ENCODE measurements at places on chromosomes 3 and 15.

DNA sequence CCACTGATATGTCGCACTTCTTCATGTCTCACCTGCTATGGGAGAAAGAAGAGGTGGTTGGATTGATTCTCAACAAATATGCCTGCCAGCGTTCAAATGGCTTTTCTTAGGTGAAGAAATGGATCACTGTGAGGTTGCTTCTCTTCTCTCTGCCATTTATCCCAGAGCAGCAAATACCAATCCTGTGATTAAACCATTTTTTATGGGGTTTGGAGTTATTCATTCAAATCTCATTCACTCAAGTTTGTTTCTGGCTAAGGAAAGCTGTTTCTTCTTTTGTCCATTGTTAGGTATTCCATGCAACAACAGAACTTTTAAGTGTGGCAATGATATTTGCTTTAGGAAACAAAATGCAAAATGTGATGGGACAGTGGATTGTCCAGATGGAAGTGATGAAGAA lies 12.2 kb upstream of the C3orf52 start:
- no peak for DNase-seq

- DNase-seq: no peak
These were observed 21.6 kb downstream of the FSIP1 start for GRCh38 chr15:39761006-39761405.

DNA sequence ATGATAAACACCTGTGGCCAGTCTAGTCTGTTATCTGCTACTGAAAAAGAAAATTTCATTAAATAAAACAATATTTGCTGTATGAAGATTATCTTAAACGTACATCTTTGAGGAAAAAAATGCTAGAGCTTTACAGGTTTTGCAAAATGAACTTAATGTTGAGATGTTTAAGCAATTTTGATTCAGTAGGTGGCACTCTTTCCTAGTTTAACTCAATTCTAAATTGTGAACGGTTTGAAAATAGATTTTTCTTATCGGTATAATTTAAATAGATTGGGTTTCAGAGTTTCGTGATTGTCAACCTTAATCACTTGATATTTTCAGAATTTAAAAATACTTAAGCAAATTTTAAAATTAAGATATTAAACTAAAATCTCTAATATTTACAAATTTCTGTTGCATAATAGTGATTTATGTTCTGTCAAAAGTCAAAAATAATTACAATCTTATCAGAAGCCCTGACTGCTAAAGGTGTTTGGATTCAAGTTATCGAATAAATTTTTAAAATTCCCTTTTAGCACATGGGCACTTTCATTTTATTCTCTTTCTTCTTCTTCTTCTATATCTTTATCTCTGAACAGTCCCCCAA lies 7.0 kb upstream of the RNF111 start:
- DNase-seq: no peak

DNA sequence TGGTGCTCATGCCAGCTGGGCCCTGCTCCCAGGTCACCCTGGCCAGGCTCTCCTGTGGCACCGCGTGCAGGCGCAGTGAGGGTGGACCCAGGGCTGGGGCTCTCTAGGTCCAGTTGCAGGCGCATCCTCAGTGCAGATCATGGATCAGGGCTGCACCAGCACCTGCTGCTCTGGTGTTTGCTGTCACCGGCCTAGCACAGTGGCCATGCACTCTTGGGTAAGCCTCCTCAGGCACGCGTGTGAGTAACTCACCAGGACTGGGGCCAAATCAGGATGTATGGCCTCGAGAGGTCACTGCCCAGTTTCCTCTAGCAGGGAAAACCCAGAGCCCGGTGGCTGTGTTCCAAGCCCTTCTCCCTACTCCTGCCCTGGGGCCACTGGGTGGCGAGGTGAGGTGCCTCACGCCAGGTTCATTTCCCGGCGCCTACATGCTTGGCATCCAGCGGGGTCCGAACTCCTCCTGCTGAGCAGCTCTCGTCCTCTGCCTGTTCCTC lies 45.5 kb upstream of the SLC41A3 start:
- DNase-seq: no peak

GRCh38 chr15:58564981-58565380 lies 133.2 kb downstream of the LIPC start:
- no peak for DNase-seq

DNA sequence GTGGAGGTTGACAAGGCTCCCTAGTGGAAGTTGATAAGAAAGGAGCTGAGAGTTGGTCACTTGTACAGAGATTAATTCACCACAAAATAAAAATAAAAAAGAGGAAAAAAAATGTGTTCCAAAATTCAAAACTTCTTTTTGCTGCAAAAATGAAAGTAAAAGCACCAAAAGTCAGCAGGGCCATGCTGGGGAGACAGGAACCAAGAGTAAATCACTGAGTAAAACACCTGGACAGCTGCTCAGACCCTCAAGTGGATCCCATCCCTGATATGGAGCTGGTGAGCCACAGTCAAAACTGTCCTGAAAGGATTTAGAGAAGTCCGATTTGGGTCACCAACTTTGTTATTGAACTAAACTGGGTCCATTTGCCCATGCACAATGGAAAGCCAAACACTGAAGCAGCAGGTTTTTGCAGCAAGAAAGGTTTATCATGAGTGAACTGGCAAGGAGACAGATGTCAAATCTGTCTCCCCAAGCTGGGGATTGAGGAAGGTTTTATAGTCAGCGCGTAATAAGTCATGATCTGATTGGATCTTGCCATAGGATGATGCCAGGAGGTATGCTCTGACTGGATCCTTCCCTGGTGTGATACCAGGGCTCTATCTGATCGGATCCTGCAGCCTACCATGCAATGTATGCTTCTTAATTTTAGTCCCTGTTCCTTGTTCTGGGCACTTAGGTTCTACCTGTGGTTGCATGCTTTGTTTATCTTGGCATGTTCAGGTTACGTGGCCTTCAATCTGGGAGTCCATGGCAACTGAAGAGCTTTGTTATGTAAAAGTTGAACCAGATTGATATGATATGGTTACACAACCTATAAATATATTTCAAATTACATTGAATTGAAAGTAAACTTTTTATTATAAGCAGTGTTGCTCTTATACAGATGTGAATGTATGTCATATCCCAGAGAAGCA lies 313.2 kb downstream of the POLQ start:
- DNase-seq: no peak

DNA sequence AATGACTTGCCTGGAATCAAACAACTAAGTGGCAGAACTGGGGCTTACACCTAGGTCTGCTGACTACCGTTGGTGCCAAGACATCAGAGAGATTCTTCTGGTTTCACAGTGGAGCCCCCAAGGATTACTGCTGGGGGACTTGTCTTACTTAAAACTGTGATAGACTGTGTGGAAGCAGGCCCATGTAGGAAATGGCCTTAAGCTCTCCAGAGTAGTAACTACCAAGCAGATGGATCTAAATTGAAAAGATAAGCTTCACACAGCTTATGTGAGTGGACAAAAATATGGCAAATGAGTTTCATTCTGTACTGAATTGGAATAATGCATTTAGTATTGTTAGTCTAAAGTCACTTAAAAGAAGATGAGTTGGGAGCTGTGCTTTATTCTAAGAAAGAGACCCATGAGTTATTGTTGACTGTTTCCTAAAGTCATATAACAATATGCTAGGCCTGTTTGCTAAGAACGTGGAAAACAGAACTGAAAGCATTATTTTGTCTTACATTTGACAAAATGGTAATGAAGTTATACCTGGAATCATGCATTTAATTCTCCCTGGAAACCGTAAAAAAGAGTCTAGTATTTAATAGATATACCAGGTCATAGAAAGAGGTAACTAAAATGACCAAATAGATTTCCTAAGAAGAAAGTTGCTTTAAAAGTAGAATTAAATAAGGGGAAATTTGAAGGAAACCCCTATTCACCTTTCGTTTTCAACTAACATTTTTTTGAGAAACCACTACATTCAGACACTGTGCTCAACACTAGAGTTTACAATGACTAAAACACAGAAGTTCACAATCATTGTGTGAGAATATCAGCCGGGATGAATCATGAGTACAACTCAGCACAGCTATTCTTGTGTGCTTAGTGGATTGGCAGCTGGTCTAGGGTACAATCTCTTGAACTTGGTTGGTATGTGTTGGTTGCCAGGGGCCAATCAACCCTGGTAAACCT lies 13.0 kb upstream of the MAPK6 start:
- no peak for DNase-seq

DNA sequence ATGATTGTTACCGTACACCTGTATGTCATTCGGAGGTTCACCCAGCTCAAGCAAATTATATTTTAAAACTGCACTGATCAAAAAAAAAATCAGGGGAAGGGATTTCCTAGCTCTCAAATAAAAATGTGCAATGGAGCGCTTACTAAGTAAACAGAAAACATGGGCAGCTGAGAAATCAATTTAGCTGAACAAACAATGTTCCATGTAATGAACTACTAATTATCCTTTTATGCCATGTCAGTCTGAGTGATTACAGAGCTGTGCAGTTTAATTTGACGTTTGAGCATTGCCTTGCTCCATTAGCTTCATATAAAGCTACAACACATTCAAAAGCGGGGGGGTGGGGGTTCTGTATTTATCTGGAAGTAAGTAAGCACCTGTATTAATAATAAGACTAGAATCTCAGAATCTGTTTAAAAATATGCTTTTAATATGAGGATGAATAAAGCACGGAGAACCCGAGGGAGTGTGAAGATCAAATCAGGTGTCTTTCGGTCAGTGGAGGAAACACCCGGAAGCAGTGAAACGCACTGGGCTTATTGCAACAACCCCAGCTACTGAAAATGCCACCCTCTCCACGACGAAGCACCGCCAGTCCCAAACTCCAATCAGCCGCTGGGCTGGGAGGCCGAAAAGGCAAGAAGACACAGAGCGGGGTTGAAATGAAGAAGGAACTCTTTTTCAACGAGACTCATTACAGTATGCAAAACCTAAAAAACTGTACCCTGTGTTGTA lies 196.5 kb upstream of the ATP11B start:
- DNase-seq: no peak

DNA sequence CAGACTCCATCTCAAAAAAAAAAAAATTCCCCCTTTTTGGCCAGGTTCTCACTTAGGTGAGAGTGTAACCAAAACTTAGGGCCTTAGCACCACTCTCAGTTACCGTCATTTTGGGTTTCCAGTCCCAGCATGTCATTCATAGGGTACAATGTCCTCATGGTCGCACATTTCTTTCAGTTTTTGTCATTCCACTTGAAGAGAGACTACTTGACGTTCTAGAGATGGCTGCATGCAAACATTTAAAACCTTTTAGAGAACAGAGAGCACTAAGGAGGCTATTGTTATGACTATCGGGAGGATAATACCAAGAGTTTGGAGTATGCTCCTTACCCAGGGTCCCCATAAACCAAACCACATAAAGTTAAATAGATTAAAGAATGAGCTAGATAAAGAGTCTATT lies 37.9 kb upstream of the THUMPD3 start:
- DNase-seq: no peak

GRCh38 chr15:99472416-99473145 lies 93.2 kb upstream of the MEF2A start:
- DNase-seq: no peak

DNA sequence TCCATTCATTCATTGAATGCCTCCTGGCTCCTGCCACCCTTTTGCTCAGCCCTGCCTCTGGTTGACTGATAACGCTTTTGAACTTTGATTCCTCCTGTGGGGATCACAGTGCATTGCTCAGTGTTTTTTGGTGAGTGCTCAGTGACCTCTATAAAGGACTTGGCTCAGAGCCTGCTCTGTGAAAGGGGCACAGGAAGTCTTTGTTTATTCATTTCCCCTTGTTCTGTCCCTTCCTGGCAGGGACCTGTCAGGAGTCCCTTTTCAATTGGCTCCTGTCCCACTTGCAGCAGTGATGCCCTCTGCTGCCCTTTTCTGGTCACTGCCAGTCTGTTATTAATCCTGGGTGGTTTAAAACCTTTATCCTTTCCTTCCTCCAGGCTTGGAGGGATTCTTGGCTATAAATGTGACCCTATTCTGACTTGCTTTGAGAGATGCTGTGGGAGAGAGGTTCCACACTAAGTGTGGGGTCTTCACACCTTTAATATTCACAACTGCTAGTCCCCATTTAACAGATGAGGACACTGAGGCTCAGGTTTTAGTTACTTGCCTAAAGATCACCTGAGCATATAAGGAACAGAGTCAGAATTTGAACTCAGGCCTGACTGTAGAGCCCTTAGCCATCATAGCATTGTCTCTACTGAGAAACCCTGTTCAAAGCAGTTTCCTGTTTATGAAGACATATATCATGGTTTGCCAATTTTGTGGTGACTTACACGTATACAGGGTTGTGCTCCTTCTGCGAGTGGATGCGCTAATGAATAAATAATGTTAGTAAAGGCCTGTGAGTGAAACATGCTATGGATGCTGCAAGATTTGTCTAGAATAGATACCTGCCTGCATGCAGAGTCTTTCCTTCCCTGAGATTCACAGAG lies 23.2 kb upstream of the TATDN2 start:
- peak; percentile 39 for DNase-seq

DNA sequence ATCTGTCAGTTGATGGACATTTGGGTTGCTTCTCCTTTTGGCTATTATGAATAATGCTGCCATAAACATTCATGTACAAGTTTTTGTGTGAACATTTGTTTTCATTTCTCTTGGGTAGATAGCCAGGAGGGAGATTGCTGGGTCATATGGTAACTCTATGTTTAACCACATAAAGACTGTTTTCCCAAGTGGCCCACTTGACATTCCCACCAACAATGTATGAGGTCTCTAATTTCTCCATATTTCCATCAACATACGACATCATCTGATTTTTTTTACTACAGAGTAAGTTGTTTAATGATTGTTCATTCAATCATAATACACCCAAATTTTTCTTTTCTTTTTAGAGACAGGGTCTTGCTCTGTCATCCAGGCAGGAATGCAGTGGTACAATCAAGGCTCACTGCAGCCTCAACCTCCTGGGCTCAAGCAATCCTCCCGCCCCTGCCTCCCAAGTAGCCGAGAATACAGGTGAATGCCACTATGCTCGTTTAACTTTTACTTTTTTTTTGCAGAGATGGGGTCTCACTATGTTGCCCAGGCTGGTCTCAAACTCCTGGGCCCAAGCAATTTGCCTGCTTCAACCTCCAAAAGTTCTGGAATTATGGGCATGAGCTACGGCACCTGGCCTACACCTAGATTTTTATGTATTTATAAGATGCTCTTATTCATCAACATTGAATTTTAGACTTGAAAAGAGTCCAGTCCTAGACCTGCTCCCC lies 6.8 kb downstream of the IP6K1 start:
- DNase-seq: no peak

GRCh38 chr3:62818347-62818746 lies 56.9 kb downstream of the CADPS start:
- DNase-seq: no peak

- no peak for DNase-seq
These were observed 103.7 kb downstream of the RPLP1 start for GRCh38 chr15:69556344-69556743.
